Thoracic aorta (tissue), 2 donors: ENCODE measurements at places on chromosomes 3 and 15. TPM values are rescaled to one million over a fixed set of nuclear protein-coding genes. Genes with fewer than 3 reads are reported as not detected.

The GP9 gene
- not detected for total RNA-seq

- DNase-seq = no peak
Observed at GRCh38 chr3:8657804-8658305, 13.3 kb upstream of the SSUH2 start.

GRCh38 chr15:53437366-53437765 lies 322.1 kb downstream of the WDR72 start:
- no peak for DNase-seq

- DNase-seq = no peak
Observed at GRCh38 chr3:52106951-52107611, 47.1 kb downstream of the POC1A start.

- DNase-seq = no peak
Observed at GRCh38 chr15:41917767-41918430, 24.0 kb upstream of the SPTBN5 start.
